ENCODE measurements at places on chromosomes 2 and 18.

DNA sequence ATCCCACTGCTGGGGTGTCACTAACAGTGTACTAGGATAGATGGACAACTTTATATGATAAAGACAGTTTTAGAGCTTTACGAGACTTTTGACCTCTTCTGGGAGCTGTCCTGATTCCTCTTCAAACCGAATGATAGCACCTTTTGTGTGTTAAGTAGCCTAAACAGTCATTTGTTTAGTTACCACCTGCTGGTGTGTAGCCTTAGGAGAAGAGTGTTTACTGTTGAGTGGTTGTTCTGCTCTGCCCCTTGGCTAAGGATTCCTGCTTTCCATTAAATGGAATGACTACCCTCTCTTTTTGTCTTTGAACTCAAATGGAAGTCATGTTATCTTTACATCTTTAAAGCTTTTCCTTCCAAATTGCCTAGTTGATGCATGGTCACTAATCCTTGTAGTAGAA lies 28.0 kb upstream of the MGAT5 start:
- DNase-seq, result no peak

GRCh38 chr2:239166201-239166834 lies 234.5 kb downstream of the HDAC4 start:
- no peak for DNase-seq

GRCh38 chr2:199085261-199085660 lies 372.5 kb downstream of the SATB2 start:
- DNase-seq, result no peak

GRCh38 chr2:64021578-64021977 lies 2.4 kb upstream of the VPS54 start:
- no peak for DNase-seq

GRCh38 chr18:35822413-35822812 lies 150.1 kb upstream of the RMP24 start:
- no peak for DNase-seq

DNA sequence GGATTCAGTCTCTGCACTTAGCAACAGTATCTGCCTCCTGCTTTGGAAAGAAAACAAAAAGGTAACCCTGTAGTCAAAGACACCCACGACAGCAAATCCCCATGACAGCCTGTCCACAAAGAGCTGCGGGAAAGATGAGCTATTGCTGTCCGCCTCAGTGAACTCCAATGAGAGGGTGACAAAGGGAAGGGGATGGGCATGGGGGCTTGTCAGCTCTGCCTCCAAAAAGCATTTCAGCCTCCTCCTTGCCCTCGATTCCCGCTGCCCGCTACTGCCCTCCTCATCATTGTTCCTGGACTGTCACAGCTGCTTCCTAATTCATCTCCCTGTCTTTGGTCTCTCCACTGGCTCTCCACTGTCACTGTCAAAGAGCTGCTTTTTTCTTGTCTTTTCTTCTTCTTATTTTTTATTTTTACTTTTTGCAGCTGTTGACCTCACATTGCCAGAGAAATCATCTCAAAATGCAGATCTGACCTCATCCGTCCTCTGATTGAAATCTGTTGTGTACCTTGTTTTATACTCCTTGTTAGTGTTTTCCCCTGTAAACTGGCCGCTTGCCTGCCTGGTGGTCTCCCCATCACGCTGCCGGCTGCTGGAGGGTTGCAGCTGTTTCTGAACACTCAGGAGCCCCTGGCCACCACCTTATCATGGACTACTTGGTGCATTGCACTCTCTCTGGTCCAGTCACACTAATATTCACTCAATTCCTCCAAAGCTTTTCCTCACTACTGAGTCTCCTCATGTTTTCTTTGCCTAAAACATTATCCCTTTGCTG lies 7.9 kb upstream of the E2F6 start:
- no peak for DNase-seq

DNA sequence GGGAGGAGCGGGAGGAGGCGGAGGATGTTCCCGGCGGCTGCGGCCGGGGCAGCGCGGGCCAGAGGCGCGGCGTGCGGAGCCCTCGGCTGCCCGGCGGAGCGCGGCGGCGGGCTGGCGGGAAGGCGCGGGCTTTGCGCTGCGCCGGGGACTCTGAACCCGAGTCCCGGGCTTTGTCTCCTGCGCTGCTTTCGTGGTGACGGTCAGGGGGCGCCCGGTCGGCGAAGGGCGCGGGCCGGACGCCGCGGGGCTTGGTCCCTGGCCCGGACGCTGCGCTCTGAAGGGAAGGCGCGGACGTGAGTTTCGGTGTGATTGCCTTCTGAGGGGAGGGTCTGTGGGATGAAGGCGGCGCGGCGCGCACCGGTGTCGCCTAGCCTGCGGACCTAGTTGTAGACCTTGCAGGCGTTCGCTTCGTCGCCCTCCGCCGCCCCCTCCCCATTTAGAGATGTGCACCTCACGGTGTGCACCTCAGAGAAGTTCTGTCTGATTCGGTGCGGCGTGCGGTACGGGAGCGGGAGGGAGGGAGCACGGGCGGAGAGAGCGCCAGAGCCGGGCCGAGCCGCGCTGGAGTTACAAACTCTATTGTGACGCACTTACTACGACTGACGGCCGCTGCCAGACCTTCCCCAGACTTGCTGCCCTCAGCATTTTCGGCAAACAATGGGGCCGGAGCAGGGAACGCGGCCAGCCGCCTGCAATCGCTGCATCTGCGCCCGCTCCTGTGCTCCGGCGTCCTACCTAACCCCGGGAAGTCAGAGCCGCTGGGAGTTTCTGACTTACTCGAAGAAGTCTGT lies 2.1 kb downstream of the BCL2L11 start:
- DNase-seq, result peak; percentile 51

- DNase-seq, result no peak
Observed at GRCh38 chr18:715626-716025, 3.2 kb upstream of the ENOSF1 start.

DNA sequence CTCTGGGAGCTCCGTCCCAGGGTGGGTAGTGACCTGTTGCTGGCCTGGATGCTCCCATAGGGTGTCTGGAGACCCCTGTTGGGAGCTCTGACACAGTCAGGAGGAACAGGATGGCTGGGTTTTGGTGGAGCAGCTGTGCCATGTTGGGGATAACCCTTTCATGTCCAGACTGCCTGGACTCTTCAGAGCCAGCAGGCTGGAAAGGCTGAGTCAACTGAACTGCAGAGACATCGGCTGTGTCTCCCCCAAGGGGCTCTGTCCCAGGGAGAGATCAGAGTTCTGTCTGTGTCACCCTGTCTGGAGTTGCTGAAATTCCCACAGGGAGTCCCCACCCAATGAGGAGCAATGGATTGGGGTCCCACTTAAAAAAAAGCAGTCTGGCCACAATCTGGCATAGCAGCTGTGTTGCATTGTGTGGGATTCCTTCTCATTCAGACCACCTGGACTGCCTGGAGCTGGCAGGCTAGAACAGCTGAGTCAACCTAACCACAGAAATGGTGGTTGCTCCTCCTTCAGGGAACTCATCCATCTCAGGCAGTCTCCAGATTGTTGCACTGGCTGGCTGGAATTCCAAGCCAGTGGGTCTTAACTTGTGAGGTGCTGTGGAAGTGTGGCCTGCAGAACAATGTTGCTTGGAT lies 37.2 kb downstream of the AGPS start:
- DNase-seq, result no peak

DNA sequence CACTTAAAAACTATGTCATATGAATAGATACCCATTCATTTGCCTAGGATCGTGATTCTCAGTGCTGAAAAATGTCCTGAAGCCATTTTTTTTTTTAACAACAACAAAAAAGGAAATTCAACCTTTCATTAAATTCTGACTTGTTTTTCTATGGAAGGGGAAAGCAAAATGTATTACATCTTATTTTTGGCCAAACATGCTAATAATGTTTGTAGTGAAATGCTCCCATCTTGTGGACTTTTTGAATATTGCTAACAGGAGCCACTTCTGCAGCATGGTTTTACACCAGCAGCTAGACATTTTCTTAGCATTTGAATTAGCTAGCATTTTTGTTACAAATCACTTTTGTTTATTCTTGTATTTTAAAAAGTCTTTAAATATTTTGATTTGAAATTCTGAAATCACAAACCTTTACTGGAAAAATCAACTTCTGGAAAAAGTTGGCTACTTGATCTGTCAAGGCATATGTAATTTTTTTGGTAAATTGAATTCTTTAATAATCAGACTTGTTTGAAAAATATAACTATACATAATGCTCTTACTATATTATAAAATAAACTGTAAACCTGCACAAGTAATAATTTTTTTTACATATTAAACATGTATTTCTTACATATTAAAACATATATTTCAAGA lies 75.8 kb downstream of the KIDINS220 start:
- DNase-seq, result peak; percentile 47

GRCh38 chr2:151063271-151063670 lies 198.4 kb downstream of the RBM43 start:
- peak; percentile 6 for DNase-seq
